ENCODE measurements at places on chromosomes 1 and 21. TPM values are rescaled to one million over a fixed set of nuclear protein-coding genes. Genes with fewer than 3 reads are reported as not detected.

The MAP10 gene
- total RNA-seq, result 2.5 TPM

The GOLT1A gene
- total RNA-seq, result 0.50 TPM

The SFN gene
- 14.5 TPM for total RNA-seq

The PADI4 gene
- not detected for total RNA-seq

The KCNC4 gene
- 2.6 TPM for total RNA-seq

The NES gene
- 280 TPM for total RNA-seq

The ZNF593OS gene
- total RNA-seq, result not detected

The MTARC2 gene
- 3.1 TPM for total RNA-seq

DNA sequence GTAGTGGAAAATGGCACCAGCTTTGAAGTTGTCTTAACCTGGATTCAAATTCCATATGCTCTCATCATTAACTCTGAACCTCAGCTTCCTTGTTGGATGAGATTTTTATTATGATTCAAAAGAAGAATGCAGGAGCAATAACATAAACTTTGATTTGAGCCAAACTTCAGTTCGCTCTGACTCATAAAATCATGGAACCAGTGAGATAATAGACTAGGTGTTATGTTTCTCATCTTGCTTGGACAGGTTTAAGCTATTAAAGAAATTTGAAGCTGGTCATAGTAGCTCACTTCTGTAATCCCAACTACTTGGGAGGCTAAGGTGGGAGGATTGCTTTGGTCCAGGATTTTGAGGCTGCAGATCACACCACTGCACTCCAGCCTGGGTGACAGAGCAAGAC, 172.8 kb downstream of the CLEC20A start:
- H3K27ac ChIP-seq, result no peak overlapping the region
- no peaks in the 10 kb centered on the region for H3K27me3 ChIP-seq
- no peak overlapping the region for H3K4me3 ChIP-seq
- peak; percentile 61 for DNase-seq
- H3K36me3 ChIP-seq, result no peaks in the 10 kb centered on the region
- peaks cover 3% of the 10 kb centered on the region for H3K4me1 ChIP-seq

DNA sequence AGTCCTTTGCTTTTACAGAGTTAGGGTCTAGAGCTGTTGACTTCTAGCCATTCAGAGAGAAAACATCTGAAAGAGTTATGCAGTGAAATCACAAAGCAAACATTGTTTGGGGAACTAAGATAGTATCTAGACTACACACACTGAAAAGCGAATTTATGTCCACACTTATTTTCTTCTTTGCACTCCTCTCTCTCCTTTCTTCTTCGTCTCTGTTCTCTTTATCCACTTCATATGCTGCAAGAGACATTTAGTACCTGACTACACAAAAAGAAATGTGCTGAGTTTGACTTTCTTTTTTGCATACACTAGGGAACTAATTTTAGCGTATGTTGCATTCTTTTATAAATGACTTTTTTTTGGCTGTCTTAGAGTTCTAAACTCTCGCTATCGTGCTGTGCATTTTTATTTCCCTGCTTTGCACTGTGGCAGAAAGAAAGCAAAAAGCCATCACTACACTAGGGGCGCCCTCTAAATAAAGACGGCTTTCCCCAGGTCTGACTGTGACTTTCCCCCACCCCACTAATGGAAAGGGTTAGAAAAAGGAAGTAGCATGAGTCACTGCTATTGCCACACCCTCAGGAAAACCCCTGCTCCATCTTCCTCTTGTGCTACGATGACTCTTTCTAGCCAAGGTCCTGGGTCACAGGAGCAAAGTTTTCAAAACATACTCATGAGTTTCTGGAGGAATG, 65.7 kb downstream of the MAP3K7CL start:
- DNase-seq, result peak; percentile 92
- peak overlapping the region; percentile 18 for H3K4me3 ChIP-seq
- no peaks in the 10 kb centered on the region for H3K27me3 ChIP-seq
- H3K36me3 ChIP-seq, result no peaks in the 10 kb centered on the region
- H3K27ac ChIP-seq, result peak overlapping the region; percentile 91

GRCh38 chr21:33817138-33817537, 98.5 kb downstream of the ATP5PO start:
- no peak overlapping the region for H3K4me3 ChIP-seq
- no peaks in the 10 kb centered on the region for H3K27me3 ChIP-seq
- peaks cover 19% of the 10 kb centered on the region for H3K36me3 ChIP-seq
- H3K27ac ChIP-seq, result no peak overlapping the region
- no peaks in the 10 kb centered on the region for H3K4me1 ChIP-seq

DNA sequence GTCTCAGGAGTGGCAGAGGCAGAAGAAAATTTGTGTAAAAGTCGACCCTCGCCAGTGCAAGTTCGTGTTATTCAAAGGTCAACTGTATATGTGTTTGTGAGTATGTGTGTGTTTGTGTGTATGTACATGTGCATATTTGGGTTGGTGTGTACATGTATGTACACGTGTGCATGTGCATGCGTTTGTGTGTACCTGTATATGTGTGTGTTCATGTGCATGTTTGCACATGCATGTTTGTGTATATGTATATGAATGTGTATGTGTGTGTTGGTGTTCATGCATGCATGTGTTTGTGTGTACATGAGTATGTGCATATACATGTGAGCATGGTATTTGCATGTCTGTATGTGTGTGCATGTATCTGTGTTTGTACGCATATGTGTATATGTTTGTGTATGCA, 21.7 kb upstream of the TENT5C start:
- H3K27me3 ChIP-seq, result no peaks in the 10 kb centered on the region
- no peak for DNase-seq
- H3K4me3 ChIP-seq, result no peak overlapping the region

- H3K4me3 ChIP-seq, result no peak overlapping the region
- peaks cover 20% of the 10 kb centered on the region for H3K4me1 ChIP-seq
- DNase-seq, result no peak
Observed at GRCh38 chr1:43536196-43536863, 5.6 kb downstream of the PTPRF start.

DNA sequence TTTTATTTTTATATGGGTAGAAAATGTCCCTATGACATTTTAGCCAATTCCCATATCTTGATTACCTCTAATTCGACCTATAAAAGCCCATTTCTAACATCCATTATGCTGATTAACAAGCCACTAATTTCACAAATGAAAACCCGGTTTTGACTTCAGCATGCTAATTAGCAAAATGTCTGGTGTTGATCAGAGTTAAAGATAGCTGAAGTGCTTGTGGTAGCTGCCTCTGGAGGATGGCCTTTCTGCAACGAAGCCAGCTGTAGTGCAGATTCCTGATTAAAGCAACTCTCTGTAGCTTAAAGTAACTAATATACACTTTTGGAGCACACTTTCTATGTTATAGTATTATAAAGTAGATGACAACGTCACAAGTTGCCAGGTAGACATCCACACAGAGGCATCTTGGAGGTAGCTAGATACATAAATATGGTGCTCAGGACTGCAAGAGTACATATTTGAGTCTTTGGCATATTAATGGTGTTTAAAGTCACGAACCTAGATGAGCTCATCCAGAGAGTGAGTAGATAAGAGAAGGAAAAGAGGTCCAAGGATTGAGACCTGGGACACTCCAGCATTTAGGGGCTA, 239.5 kb downstream of the BRINP2 start:
- no peak overlapping the region for H3K27ac ChIP-seq
- H3K4me1 ChIP-seq, result no peaks in the 10 kb centered on the region
- no peak overlapping the region for H3K4me3 ChIP-seq
- H3K27me3 ChIP-seq, result no peaks in the 10 kb centered on the region
- H3K36me3 ChIP-seq, result no peaks in the 10 kb centered on the region

DNA sequence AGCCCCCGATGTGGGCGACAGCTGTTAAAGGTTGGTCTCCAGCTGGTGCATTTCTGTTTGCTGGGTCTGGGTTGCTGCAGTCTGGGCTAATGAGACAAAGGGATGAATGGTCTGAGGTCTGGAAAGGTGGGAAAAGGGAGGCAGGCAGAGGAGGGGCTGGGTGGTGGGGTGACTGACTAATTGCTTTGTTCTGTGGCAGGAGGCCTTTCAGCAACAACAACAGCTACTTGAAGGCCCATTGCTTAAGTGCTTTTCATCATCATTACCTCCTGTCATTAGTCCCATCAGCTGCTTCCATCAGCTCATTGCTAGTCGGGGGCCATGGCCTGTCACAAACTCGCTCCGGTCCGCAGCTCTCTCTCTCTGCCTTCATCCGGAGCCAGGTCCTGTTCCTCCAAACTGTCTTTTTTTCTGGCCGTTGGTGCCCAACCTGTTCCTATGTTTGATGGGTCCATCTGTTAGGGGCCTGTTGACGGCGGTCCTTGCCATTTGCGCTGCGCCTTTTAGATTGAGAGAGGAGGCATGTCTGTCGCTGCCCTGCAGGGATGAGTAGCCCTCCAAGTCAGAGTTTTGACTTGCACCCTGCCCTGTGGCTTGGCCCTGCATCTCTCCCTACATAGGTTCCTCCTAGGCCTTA, 105.6 kb upstream of the PLXNA2 start:
- H3K36me3 ChIP-seq, result no peaks in the 10 kb centered on the region
- no peak overlapping the region for H3K27ac ChIP-seq
- H3K4me3 ChIP-seq, result no peak overlapping the region
- DNase-seq, result no peak
- H3K4me1 ChIP-seq, result no peaks in the 10 kb centered on the region
- H3K27me3 ChIP-seq, result no peaks in the 10 kb centered on the region

GRCh38 chr21:18157406-18157805, 87.2 kb upstream of the CHODL start:
- H3K4me3 ChIP-seq, result no peak overlapping the region
- DNase-seq, result no peak
- no peaks in the 10 kb centered on the region for H3K27me3 ChIP-seq
- H3K27ac ChIP-seq, result no peak overlapping the region

GRCh38 chr1:16976966-16977365, 3.5 kb downstream of the MFAP2 start:
- peaks cover 33% of the 10 kb centered on the region for H3K4me1 ChIP-seq
- H3K4me3 ChIP-seq, result no peak overlapping the region
- peaks cover 4% of the 10 kb centered on the region for H3K36me3 ChIP-seq
- H3K27me3 ChIP-seq, result no peaks in the 10 kb centered on the region
- no peak for DNase-seq

GRCh38 chr1:204321051-204321450, 38.7 kb downstream of the PLEKHA6 start:
- DNase-seq, result no peak
- H3K27me3 ChIP-seq, result peaks cover 1% of the 10 kb centered on the region
- no peak overlapping the region for H3K4me3 ChIP-seq
- H3K4me1 ChIP-seq, result peaks cover 22% of the 10 kb centered on the region
- H3K27ac ChIP-seq, result no peak overlapping the region
- no peaks in the 10 kb centered on the region for H3K36me3 ChIP-seq

DNA sequence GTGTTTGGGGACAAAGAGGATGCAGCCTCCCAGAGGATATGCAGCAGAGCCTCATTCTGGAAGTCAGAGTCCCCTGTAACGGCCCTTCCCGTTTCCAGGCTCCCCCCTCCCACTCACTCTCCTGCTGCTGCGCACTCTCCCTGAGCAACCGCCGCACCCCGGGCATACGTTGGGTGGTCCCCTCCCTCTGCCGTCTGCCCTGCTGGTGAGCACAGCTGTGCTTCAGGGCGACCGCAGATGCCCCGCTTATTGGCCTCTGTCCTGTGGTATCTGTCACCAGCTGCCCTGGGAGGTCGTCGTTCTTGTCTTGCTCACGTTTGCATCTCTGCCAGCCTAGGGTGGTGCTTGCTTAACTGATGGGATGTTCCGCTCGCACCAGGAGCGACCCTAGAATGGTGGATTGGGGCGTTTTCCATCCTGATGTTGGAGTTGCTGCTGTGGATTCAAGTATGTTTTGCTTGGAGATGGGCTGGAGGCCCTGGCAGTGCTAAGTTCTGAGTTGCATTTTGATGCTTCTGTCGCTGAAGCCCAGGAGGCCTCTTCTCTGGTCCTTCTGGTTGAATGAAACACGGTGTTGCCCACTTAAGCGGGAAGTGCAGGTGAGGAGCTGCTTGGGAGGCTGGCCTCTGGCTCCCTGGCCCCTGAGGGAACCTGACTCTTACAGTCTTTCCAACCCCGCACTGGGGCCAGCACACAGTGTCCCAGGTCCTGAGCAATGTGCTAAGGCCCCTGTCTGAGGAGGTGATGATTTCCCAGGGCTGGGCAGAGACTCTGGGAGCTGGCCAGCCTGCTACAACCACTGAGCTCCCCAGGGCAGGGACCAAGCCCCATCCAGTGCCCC, 3.2 kb downstream of the TMEM201 start:
- no peak overlapping the region for H3K27ac ChIP-seq
- peaks cover 20% of the 10 kb centered on the region for H3K4me1 ChIP-seq
- no peak overlapping the region for H3K4me3 ChIP-seq
- no peak for DNase-seq
- no peaks in the 10 kb centered on the region for H3K36me3 ChIP-seq

- H3K27ac ChIP-seq, result no peak overlapping the region
- no peak overlapping the region for H3K4me3 ChIP-seq
- DNase-seq, result no peak
- no peaks in the 10 kb centered on the region for H3K36me3 ChIP-seq
Observed at GRCh38 chr1:189351960-189352359, 1125.7 kb downstream of the BRINP3 start.

DNA sequence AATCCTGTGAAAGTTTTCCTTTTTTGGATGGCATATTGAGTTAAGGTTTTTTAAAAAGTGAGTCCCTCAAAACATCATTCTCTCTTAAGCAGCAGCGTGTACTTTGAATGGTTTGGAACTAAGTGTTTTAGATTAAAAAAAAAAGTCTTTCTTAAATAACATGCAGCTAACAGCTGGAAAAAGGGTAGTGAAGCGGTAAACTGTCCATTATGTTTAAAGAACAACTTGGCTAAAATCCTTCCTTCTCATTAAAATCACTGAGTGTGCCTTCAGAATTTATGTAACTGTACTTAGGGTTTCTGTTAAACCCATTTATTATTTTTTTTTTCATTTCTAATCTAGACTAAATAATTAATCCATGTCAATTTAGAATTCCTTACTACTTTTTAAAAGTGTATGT, 254.2 kb upstream of the ADAMTS5 start:
- no peaks in the 10 kb centered on the region for H3K4me1 ChIP-seq
- H3K27me3 ChIP-seq, result no peaks in the 10 kb centered on the region
- H3K36me3 ChIP-seq, result no peaks in the 10 kb centered on the region
- no peak for DNase-seq

DNA sequence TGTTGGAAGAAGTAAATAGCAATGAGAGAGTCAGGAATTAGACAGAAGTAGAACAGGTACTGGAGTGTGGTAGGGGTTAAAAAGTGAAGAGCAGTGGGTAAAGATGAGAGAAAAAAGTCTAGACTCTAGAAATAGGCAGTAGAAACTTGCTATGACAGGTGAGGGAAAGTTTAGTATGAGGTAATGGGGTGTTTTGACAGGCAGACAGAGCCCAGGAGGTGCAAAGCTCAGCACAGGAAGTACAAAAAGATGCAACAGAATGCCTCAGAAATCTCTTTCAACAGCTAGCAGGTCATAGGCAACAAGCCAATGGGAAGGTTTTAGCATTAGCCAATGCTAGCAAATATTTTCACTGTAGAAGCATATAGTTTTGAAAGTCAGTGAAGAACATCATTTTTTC, 319.1 kb upstream of the SGIP1 start:
- H3K27me3 ChIP-seq, result no peaks in the 10 kb centered on the region
- DNase-seq, result no peak
